Stimulated activated CD4-positive, alpha-beta T cell treated with anti-CD3 and anti-CD28 coated beads, Interleukin-2, amount 100 ng/mL, for 24 hours (primary cell): ENCODE measurements at places on chromosomes 3 and 15.

- no peak for DNase-seq
These were observed 51.5 kb downstream of the IL12A start for GRCh38 chr3:160040181-160040580.

- DNase-seq, result no peak
These were observed 325.8 kb upstream of the NAALADL2 start for GRCh38 chr3:174533286-174533685.

GRCh38 chr3:64174328-64174727 lies 50.9 kb downstream of the PRICKLE2 start:
- DNase-seq, result no peak

- no peak for DNase-seq
These were observed 37.9 kb downstream of the GASK1A start for GRCh38 chr3:43017004-43017403.

- peak; percentile 43 for DNase-seq
These were observed at the start of gene CAND2 for GRCh38 chr3:12796171-12797123. Gene CAND2, plus strand, starts transcription at chr3:12796680. Its CDS starts 41 bp downstream, at chr3:12796721.

DNA sequence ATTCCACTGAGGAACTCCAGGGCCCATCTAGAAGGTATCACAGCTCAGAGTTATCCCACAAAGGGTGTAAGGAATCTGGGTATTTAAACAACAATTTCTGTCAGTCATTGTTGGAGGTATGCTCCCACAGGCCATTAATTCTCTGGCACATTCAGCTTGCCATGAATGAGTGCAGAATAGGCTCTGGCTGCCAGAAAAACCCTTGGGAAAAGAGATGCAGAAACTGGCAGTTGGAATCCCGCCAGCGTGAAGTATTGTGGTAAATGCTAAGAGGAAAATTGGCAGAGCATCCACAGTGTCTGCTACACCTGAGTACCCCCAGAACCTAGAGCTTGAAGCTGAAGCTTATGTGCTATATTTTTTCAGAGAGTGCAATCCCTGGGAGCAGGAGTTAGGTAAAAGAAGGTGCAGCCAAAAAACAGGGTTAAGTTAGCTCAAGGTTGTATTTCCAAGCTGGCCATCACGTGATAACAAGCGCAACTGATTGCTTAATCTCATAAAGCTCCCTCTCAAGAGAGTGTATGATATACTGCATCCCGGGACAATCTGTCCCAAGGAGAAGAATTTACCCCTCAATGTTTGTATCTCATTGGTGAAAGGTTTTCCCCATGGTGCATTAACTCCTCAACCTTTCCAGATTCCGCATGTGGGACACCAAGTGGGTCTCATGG lies 94.2 kb upstream of the ACP3 start:
- DNase-seq, result no peak

DNA sequence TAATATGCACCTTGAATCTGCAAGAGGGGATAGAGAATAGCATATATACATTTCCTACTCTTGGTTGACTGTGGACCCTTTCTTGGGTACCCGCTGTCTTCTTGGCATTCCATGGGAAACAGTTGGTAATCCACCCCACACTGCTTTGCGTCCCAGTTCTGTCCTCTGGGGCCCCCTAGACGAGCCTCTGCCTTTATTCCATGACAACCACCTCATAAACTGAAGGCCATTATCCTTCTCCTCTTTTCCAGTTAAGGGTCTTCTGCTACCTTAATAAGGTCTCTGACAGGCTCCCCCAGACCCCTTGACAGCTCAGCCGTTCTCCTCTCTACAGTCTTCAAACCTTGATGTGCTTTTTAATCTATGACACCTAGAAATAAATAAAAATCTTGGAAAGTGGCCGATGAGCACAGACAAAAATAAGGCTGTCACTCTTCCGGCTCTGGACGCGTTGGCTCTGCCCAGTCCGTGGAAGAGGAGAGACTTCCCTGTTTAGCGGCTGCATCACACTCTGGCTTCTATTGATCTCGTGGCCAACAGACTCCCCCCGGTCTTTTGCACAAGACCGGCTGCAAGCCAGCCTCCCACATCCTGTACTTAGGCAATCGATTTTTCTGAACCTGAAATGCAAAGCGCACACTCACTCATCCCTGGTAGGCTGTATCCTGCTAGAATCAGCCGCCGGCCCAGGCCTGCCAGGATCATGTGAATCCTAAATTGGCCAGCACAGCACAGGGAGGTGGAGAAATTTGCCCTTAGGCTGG lies 251.0 kb upstream of the TLE3 start:
- DNase-seq, result no peak

DNA sequence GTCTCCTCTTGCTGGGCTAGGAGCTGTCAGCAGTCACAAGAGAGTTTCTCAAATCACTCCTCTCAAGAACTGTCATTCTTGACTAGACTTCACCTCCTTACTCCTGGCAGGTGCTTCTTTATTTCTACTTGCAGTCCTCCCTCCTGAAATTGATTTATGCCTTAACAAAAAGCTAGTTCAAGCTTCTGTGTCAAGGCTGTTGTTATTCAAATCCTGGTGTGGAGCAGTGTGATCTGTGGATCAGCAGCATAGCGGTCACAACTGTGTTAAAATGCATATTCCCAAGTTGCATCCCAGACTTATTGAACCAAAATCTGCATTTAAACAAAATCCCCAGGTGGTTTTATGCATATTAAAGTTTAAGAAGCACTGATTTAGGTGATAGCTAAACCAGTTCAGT lies 120.7 kb upstream of the MRPL3 start:
- no peak for DNase-seq

DNA sequence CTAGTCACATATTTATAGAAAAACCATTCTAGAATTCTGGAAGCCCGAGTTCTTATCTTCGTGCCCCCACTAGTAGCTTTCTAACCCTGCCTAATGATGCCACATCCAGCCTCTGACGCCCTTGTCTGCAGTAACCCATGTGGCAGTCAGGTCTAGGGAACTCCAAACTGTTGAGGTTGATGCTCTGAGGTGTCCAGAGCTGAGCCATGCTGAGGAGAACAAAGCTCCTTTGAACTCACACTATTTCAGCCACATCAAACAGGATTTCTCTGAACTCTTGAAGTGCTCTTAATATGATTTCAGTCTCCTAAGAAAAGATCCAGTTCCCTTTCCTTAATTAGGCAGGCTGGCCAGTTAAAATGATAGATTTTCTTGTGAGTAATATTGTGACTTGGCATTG lies 150.5 kb upstream of the ST8SIA2 start:
- no peak for DNase-seq

- peak; percentile 68 for DNase-seq
These were observed at the start of gene NUP210 for GRCh38 chr3:13420045-13420830. Gene NUP210, minus strand, starts transcription at chr3:13420322. Its CDS starts 96 bp downstream, at chr3:13420226.

- peak; percentile 14 for DNase-seq
These were observed 1.4 kb downstream of the LYSMD2 start for GRCh38 chr15:51736069-51736468.

GRCh38 chr3:144189044-144189443 lies 217.4 kb downstream of the DIPK2A start:
- DNase-seq, result no peak

- DNase-seq, result no peak
These were observed 337.8 kb upstream of the TBC1D5 start for GRCh38 chr3:18080198-18080689.

DNA sequence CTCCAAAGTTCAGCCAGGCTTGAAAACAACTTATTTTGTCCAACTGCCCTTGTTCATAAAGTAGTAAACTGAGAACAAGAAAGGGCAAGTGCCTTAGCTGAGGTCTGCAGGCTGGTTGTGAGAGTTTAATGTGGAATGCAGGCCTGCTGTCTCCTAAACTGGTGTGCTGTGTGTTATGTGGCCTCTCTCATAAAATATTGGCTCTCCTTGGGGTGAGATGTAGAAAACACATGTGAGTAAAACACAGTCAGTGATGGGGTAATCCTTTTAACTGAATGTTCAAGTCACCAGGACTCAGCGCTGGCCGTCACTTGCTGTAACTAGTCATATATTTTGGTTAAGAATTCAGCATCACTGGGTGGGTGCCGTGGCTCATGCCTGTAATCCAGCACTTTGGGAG lies 7.1 kb upstream of the ST6GAL1 start:
- DNase-seq, result no peak

DNA sequence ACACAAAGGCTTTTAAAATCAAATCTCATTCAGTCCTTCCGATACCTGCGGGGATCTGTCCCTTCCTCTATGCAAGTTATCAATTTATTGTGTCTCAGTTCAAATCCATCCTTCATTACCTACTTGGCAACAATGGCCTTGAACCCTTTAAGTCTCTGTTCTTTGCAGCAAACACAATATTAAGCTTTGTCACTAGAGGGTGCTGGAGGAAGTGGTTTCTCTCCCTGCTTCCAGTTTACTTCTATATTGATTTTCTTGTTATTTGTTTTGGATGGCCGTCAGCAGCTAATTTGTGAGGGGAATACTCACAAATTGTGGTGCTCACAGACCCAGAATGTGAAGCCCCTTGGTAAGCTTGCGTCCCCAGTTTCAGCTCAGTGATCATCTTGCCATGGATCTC lies 278.3 kb downstream of the FGF12 start:
- no peak for DNase-seq

DNA sequence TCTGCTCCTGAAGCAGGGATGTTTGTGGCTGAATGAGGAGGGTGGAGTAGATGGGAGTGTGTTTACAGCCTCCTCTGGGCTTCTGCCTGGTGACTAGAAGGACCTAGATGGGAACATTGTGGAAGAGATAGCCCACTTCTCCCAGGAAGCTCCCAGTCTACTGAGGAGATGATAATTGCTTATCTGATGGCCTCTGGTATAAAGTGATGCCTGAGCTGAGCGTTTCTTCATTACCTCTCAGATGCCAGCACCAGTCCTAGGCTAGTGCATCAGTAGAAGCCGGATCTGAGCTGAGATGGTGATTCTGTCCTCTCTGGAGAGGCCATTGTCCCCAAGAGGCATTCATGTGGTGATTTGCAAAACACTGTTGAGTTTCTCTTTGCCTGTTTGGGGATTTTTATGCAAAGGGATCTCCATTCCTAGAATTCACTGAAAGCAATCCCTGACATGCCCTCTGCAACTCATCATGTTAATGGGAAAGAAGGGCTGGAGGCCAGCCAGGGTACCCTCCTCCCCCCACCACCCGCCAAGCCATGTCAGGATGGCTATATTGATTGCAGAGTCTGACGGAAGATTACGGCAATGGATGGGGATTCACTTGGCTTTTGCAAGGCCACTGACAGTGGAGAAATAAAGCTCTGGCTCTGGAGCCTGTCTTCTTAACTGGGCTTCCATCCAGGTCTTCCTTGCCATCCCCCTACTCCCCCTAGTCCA lies 166.4 kb upstream of the ROPN1 start:
- no peak for DNase-seq

DNA sequence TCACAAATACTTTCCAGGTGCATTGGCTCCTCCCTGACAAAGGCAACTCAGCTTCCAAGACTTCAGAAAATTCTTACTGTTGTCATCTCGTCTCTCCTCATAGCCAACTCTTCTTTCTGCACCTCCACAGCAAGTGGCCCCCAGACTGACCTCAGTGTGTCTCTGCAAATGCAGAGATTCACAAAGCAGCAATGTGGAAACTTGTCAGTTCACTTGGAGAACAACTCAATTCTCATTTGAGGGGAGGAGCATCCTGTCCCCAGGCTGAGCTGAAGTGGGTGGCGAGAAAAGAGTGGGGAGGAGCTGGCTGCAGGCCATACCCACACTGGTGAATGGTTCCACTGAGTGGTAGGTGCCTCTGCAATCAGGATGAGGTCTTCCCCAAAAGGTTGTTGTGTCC lies 248.7 kb upstream of the IL12A start:
- no peak for DNase-seq

GRCh38 chr15:70132139-70132538 lies 34.4 kb upstream of the TLE3 start:
- no peak for DNase-seq

GRCh38 chr3:165529451-165529850 lies 307.8 kb downstream of the BCHE start:
- no peak for DNase-seq

- DNase-seq, result no peak
These were observed 279.8 kb downstream of the RORA start for GRCh38 chr15:60949039-60949977.

DNA sequence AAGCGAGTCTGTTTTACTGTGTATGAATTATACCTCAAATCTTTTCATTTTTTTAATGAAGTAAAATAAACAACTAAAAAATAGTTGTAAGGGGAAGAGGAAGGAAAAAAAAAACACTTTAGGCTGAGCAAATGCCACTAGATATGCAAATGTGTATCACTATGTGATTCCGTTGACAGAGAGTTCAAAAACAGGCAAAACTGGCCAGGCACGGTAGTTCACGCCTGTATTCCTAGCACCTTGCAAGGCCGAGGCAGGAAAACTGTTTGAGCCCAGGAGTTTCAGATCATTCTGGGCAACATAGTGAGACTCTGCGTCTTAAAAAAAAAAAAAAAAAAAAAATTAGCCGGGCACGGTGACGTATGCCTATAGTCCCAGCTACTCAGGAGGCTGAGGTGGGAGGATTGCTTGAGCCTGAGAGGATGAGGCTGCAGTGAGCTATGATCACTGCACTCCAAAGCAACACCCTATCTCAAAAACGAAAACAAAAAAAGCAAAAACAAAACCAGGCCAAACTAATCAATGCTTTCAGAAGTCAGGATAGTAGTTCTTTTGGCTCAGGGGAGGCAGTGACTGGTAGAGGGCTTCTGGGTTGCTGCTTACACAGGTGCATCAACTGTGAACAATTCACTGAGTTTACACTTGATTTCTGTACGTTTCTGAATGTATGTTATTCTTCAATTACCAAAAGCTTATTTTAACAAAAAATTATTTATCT lies 7.4 kb downstream of the PRC1 start:
- DNase-seq, result no peak

GRCh38 chr15:86553108-86553507 lies 473.4 kb downstream of the AGBL1 start:
- no peak for DNase-seq

- DNase-seq, result no peak
These were observed 16.6 kb downstream of the CSRNP1 start for GRCh38 chr3:39136533-39137434.

- no peak for DNase-seq
These were observed 88.7 kb upstream of the C15orf39 start for GRCh38 chr15:75112848-75113492.

- DNase-seq, result no peak
These were observed 104.2 kb upstream of the THRB start for GRCh38 chr3:24598695-24599470.

GRCh38 chr3:114899186-114899931 lies 247.7 kb downstream of the ZBTB20 start:
- DNase-seq, result no peak

DNA sequence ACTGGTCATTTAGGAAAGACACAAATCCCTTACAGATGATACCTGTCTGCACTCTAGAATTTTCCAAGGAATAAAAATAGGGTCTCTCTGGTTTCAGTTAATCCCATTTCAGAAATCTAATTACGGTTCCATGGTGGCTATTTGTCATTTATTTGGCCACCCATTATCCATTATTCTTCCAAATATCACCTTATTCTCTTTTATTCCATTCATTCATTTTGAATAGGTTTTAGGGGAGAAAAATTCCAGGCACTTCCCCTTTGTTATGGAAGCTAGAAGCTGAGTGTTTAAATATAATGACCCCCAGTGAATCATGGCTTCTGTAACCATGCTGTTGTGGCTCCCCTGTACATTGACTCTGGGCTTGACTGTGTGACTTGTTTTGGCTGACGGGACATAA lies 420.8 kb upstream of the DPH6 start:
- DNase-seq, result no peak

GRCh38 chr3:67349551-67350174 lies 304.7 kb downstream of the SUCLG2 start:
- peak; percentile 53 for DNase-seq

- DNase-seq, result no peak
These were observed 749 bp downstream of the ITGA11 start for GRCh38 chr15:68431037-68431791.

- no peak for DNase-seq
These were observed 207.5 kb downstream of the IL20RB start for GRCh38 chr3:137165117-137165806.

- peak; percentile 35 for DNase-seq
These were observed 107.2 kb upstream of the RASGRP1 start for GRCh38 chr15:38671675-38672254.
